ENCODE measurements at places on chromosomes 7 and 10.

DNA sequence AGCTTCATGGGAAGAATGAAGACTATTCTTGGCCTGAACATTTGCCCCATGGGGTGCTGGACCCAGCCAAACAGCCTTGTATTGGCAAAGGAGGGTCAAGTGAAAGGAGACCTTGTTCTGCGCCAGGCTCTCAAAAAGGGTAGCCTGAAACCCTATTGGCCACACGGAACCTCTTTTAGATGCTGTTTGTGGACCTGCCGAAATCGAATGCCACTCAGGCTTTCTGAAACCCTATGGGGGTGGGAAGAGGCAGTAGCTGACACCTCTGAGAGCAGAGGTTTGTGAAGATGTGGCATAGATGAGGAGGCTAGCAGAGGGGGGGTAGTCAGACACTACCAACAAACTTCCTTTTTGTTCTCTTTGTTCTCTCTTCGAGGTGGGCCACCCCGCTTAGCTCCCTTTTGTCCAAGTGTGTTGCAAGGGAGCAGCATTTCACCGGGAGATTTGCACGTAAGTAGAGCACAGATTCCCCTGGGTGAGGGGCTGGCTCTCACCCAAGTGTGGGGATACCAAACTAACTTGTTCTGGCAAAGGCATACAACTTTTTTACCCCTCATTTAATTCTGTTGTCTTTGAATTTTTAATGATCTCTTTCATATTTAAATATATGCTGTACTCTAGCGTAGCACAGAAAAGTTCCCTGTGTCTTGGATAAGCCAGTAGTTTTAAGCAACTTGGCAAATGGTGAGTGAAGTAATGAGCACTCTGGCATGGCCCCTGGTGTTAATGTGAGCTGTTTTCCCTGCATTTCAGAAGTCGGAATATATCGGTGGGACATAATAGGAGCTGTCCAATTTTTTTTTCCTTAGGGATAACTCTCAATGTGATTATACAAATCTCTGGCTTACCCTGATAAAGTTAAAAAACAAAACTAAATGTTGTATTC, 107.7 kb downstream of the SEPTIN7 start:
- DNase-seq = no peak

DNA sequence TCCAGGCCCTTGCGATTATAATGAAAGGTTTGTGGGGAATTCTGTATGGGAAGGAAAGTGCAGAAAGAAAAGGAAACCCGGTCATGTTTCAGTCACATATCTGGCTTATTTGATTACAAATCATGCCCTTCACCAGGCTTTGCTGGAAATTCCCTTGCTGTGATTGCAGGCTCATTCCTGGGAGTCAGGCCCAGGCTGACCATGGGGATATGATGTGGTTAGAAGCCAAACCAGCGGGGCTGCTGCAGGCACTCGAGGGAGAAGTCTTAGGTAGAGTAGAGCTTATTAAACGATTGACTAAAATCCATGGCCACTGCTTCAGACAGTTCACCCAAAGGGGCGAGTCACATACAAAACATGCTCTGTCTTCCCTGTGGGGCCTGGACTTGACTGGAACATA, 16.2 kb downstream of the PKD1L1 start:
- no peak for DNase-seq

GRCh38 chr10:129710510-129710847, 243.4 kb downstream of the MGMT start:
- no peak for DNase-seq

DNA sequence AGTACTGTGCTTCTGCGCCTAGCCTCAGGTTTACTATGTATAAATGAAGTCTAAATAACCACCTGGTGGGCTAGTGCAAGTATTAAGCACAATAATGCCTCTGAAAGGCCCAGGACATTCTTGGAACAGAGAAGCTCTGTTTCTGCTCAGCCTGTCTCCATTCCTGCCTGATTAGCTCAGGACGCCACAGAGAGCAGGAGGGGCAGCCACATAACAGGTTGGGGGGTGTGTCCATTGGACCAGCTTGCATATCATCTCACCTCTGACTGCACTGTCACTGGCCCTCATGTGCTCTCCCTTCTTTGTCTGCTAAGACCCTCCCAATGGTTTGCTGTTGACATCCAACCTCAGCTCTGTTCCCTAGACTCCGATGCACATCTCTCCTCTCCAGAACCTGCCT, 52.8 kb upstream of the IKZF1 start:
- DNase-seq = no peak

- no peak for DNase-seq
Measured at GRCh38 chr7:42457663-42458062, 220.7 kb upstream of the GLI3 start.

DNA sequence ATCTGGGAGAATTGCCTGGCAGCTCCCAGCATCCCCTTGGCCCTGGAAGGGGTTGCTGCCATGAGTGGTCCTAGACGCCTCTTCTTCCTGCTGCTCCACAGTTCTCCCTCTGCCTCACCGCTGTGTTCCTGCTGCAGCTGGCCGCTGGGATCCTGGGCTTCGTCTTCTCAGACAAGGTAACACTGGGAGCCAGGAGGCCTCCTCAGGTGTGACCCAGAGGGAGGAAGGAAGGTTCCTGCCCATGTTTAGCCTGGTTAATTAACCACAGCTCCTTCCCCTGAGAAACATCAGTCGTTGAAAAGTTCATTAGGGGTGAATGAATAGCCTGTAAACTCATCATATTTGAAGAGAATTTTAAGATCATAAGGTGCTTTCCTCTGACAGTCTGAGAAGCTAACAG, 18.2 kb downstream of the TSPAN33 start:
- no peak for DNase-seq

DNA sequence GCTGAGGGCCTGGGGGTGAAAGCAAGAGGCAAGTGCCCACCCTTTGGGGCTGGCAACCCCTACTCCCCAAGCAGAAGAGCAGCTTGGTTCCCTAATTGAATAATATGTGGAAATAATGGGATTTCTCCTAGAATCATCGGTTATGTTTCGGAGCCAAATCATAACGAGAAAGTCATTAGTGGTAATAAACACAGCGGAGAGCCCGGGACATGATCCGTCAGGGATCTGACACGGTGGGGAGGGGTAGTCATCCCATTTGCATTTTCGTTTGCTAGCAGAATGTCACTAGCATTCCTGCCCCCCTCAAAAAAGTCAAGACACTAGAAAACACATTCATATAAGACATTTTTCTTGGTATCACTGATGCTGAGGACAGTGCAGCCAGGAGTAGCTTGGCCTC, 140.4 kb downstream of the CDH23 start:
- no peak for DNase-seq

DNA sequence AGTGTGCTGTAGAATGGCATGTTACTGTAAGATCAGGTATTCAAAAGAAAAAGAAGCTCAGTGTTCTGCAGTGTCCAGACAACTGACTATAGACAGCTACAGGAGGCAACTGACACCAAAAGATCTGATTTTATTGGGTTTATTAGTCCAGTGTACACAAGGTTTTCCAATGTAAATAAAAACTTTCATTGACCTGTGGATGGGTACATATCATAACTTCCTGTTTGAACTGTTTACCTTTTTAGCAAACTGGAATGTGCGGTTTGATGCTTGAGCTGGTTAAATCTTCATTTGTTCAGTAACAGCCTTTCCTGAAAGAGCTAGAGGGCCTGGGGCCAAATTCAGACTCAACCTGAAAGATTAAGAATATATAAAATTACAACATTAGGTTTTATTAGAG, 172.6 kb upstream of the SP8 start:
- DNase-seq = no peak

- DNase-seq = no peak
Measured at GRCh38 chr7:113267271-113267670, 148.9 kb upstream of the SMIM30 start.

DNA sequence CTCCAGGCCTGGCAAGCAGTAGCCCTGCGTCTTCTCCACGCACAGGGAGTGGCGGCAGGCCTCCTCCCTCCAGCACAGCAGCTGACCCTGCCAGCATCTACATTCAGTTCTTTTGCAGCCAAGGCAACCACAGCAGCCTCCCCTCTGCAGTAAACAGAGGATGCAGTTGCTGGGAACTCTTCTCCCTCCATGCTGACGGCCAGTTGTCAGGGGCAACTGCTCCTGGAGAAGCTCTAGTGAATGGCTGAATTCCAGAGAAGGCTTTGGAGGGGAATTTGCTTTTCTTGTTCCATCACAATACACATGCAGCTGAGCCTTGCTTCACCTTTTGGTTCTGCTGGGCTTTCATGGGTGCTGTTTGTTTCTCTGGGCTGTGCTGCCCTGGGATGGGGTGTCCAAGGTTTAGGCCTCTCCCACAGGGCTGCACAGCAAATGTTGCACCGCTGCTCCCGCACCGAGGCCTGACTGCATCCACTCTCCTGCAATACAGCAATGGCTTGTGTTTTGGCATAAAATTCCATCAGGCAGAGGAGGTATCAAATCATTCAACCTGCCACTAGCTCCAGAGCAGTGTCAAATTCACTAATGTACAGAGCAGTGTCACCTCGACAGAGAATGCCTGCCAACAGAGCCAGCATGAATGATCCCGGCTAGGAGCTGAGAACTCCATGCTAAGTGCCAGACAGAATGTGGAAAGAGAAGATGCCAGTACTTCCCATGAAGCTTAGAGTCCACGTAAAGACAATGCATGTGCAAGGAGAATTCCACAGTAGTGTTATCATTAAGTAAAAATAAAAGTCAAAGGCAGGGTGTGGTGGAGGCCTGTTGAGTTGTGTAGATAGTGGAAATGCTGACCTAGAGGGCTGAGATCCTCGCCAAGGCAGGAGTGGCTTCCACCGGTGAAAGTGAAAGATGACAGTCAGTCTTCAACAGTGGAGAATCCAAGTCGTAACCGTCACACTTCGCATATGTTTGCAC, 399.6 kb downstream of the DPP6 start:
- no peak for DNase-seq

DNA sequence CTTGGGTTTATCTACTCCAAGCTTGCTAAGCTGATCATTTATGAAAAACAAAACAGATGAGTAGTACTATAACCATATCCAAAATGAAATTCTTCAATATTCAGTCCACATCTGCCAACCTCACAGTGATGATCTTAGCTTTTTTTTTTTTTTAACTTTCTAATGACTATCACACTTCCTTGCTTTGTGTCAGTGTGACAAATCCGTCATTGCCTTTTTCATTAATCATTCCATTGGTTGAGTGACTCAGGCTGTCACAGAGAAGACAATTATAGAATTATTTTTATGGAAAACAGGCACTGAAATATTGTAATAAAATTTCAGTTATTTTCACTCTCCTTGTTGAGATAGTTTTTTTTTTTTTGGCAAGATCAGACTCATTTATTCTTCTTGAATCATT, 70.7 kb downstream of the CPVL start:
- DNase-seq = no peak

GRCh38 chr10:14389981-14390590, 59.4 kb upstream of the FRMD4A start:
- no peak for DNase-seq

GRCh38 chr10:43598446-43598845, 7.8 kb upstream of the ZNF485 start:
- no peak for DNase-seq

- no peak for DNase-seq
Measured at GRCh38 chr10:35459449-35459847, 123.1 kb downstream of the CCNY start.

- no peak for DNase-seq
Measured at GRCh38 chr10:571688-572451, 117.6 kb downstream of the DIP2C start.

DNA sequence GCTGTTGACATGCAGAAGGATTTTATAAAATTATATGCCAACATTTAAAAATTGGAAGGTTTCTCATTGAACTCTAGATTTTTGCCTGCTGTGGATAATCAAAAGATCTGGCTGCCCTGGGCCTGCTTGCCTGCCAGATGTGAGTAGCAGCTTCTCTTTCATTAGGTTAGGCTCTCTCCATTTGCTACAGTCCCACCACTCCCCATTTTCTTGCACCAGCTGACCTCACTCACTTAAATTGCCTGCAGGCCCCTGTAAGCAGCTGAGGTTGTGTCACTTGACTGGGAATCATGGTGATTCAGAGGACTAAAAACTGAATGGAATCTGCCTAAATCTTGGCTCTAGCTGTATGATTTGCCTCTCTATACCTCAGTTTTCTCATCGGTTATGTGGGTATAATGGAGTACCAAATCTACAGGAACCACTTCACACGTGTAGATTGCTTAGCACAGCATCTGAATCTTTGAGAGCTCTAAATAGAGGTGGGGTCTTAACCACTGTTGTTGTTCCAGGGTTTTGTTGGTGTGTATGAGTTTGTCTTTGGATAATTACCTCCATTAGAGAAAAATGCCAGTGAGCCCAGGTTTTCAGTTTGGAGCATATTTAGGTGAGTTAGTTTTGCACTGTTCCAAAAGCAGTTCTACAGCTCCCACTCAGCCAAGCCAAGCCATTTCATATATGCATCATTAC, 18.6 kb upstream of the RAPGEF5 start:
- DNase-seq = no peak

- no peak for DNase-seq
Measured at GRCh38 chr7:128373606-128374005, 12.1 kb upstream of the PRRT4 start.

GRCh38 chr7:47024991-47025390, 556.9 kb downstream of the TNS3 start:
- DNase-seq = no peak

- no peak for DNase-seq
Measured at GRCh38 chr7:150321788-150322113, 1.4 kb upstream of the LRRC61 start.

- no peak for DNase-seq
Measured at GRCh38 chr10:13955409-13956068, 368.8 kb downstream of the PRPF18 start.

DNA sequence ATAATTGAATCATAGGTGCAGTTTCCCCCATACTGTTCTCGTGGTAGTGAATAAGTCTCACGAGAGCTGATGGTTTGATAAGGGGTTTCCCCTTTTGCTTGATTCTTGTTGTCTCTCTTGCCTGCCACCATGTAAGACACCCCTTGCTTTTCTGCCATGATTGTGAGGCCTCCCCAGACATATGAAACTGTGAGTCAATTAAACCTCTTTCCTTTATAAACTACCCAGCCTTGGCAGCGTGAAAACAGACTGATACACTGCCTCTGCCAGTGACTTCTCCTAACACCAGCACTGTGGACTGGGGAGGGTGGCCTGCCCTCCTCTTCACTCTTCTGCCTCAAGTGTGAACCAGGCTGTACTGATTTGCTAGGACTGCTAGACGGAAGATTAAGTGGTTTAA, 108.6 kb downstream of the RAB11FIP2 start:
- no peak for DNase-seq

Measured in stimulated activated CD4-positive, alpha-beta T cell treated with anti-CD3 and anti-CD28 coated beads, Interleukin-2, amount 100 ng/mL, for 48 hours (primary cell).